Suprapubic skin (tissue), 4 donors: ENCODE measurements at places on chromosomes 12 and 14. TPM values are rescaled to one million over a fixed set of nuclear protein-coding genes. Genes with fewer than 3 reads are reported as not detected.

GRCh38 chr12:39161465-39162085, 256.2 kb upstream of the CPNE8 start:
- DNase-seq = no peak

DNA sequence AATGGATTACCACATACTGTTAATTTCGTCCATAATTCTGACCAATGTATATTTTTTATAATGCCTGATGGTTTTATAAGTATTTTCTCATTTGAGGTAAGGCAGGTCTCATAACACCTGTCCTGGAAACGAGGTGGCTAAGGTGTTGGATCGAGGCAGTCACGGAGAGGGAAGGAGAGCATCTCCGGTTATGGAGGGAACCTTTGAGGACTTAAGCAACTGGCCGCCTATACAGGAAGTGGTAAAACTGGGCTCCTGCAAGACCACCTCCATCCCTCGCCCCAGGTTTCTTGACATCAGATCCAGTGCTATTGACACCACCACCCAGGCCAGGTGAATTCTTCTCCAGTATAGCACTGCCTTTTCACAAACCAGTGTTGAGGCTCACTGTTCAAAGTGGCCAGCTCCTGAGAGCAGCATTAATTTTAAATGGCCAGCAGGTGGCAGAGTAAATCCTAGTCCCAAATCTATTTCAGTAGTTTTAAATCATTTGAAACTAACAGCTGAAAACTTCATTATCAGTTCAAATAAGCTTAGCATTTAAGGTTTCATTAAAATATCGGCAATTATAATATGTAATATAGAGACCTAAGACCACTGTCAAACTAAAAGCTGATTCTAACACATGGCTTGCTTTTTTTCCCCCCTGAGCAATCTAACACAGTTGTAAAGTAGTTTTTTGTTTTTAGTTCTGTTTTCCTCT, 100.8 kb downstream of the PPM1A start:
- DNase-seq = no peak

GRCh38 chr14:103186909-103187586, 63.8 kb downstream of the TNFAIP2 start:
- DNase-seq = no peak

DNA sequence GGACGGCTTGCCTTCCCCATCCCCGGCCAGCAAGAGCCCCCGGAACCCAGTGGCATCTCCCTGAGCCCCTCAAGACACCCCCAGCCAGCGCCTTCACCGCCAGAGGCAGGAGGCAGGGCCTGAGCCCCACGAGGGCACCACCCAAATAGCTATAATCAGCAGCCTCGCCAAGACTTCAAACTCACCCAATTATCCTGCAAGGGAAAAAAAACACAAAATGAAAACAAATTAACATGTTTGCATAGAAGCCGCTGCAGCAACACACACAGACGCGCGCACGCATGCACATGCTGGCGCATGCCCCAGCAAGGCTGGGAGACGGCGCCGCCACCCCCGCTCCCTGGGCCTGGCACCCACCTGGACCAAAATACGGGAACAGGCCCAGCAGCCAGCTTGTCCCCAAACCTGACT, 15.8 kb downstream of the FAM222A start:
- peak; percentile 48 for DNase-seq

Gene RPGRIP1
- total RNA-seq = not detected

Gene FUT8
- total RNA-seq = 38.0 TPM

Gene IL22
- total RNA-seq = not detected

Gene DTD2
- 24.0 TPM for total RNA-seq

Gene HOXC5
- total RNA-seq = 0.26 TPM
